CD4-positive, alpha-beta T cell treated with Interleukin-6 at 100 ng/mL for 8 hours (primary cell): ENCODE measurements at places on chromosomes 2 and 18.
A peak's percentile ranks its signal among the peaks of the same experiment; 100 is the strongest.

DNA sequence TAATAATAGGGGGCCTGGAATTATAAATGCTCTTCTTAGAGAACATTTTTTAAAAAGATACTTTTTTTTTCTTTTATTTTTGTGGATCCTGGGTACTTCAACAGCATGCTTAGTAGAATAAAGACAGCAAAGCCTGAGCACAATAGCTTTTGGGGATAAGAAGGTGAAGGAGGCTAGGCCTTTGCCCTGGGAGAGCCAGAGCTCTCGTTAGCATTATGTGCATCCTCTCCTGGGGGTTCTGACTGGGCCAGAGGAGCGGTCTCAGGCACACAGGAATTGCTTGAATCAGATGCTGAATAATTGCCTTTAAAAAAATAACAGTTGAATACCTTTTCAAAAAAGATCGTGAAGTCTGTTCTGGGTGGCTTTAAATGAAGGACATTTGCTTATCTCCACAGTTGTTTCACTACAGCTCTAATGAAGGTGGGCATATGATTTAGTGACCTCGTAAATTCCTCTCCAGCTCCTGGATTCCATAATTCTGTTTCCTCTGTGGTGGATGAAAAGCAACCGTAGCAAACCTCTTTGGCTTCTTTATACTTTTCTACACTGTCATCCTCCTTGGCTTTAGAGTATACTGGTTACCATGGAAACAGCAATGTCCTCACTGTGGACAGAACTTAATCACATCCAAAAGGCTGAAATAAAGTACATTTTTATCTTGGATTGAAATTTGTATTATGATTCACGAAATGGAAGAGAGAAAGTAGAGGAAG is 133.8 kb downstream of the MAIP1 start:
- no peak for DNase-seq

DNA sequence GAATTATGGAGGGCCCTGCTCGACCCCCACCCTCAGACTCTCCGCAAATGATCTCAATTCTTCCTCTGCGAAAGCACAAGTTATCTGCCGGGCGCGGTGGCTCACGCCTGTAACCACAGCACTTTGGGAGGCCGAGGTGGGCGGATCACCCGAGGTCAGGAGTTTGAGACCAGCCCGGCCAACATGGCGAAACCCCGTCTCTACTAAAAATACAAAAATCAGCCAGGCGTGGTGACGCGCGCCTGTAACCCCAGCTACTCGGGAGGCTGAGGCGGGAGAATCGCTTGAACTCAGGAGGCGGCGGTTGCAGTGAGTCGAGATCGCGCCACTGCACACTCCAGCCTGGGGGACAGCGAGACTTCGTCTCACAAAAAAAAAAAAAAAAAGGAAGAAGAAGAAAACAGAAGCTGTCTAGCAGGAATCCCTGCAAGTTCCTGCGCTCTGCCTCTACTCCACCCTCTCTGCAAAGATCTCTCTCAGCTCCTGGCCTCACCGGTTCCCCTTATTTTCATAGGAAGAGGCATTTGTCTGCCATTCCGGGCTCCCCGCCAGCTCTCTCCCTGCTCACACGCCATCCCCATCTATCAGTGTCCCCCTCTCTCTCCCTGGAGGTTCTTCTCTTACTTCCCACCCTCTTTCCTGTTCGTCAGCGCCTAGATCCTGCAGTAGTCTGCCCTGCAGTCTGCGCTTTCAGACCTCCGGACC is 13.5 kb upstream of the COLEC12 start:
- no peak for DNase-seq

DNA sequence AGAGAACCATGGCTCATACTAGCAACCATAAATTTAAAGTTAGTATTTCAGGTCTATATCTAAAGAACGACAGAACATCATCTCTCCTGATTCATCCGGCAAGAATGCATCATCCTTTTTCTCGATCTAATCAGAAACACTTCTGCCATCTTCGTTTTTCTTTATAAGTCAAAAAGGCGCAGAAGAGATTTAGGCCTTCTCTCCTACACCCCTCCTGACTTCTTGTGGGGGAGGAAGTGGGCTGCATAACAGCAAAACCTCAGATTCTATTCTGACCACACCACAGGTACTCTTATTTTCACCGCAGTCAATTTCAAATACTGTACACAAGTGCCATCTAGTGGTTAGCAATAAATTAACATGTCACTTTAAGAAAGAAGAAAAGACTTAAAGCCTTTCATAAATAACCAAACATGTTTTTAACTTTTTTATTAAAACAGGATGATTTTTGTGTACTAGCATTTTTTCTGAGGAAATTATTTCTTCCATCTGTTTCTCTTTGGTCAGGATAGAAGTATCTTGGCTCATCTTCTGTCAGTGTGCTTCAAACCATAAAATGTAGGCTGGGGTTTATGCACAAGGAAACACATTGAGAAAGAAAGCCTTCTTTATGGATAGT is 48.4 kb upstream of the PIK3C3 start:
- peak; percentile 44 for DNase-seq

- no peak for DNase-seq
These were observed 240.2 kb downstream of the TGIF1 start for GRCh38 chr18:3689986-3690763.

DNA sequence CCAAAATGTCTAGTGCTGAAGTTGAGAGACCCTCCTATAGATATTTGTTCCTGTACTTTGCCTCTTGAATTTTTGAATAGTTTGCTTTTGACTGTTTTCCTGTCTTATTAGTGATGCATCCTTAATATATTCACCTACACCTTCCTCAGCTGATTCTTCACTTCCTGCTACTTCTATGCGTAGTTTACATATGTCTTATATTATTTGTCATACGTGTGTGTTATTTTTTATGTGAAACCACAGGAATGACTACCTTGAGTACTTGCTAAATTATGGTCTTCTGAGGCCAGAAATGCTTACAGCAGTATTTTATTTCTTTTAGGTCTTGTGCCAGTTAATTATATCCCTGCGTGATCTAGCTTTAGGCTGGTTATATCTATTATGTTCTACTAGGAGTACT is 9.9 kb downstream of the UBE2E3 start:
- DNase-seq: no peak

DNA sequence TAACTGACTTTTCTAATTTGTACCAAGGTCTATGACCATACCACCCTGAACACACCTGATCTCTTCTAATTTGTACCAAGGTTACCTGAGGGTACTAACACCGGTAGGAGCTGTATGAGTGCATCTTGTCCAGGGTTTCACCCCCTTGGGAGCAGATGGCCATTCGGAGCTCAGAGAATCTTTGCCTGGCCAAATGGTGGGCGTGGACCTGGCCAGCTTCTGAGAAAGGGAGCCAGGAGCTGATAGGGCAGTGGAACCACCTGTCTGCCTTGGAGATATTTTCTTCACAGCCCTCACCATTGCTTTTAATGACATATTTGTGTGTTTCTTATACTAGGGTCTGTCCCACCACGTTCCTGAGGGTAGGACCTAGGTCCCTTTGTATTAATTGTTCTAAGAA is 188.9 kb downstream of the LDLRAD4 start:
- no peak for DNase-seq

GRCh38 chr2:113838277-113838676 is 51.6 kb upstream of the ACTR3 start:
- DNase-seq: no peak

GRCh38 chr18:63177919-63178821 is 141.4 kb downstream of the BCL2 start:
- DNase-seq: no peak

GRCh38 chr2:3689998-3690748 is 13.2 kb upstream of the DCDC2C start:
- no peak for DNase-seq

- no peak for DNase-seq
These were observed 14.5 kb upstream of the TTR start for GRCh38 chr18:31577195-31577594.

DNA sequence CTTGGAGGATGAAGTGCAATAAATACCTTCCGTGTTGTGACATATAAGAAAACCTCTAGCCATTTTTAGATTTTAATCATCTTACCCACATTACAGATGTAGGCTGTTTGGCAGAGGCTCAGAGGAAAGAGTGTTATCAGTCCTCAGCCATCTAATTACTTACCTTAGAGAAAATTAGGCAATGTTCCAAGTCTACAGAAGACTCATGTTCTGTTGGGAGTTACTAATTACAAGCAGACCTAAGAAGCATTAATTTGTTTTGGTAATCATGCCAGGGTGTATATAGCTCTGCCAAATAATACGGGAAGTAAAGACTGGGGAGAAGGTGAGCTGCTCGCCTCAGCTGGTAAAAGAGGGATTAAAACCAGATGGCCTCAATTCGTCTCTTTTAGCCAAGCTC is 125.8 kb upstream of the PGAP1 start:
- peak; percentile 6 for DNase-seq

DNA sequence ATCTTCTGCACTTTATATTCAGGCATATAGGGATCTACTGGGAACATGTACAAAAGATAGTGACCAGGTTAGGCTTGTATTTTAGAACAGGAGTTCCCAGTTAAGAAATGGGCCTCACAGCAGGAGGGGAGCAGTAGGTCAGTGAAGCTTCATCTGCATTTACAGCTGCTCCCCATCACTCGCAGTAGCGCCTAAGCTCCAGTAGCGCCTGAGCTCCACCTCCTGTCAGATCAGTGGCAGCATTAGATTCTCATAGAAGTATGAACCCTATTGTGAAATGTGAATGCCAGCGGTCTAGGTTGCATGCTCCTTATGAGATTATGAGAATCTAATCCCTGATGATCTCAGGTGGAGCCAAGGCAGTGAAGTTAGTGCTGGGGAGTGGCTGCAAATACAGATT is 224.4 kb upstream of the CYRIA start:
- no peak for DNase-seq

DNA sequence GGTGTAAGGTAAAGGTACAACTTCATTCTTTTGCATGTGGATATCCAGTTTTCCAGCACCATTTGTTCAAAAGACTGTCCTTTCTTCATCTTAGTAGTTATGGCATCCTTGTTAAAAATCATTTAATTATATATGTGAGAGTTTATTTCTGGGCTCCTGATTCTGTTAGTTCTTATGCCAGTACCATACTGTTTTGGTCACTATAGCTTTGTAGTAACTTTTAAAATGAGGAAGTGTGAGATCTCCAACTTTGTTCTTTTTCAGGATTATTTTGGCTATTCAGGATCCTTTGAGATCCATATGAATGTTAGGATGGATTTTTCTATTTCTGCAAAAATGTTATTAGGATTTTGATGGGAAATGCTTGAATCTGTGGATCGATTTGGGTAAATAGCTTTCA is 16.8 kb downstream of the ACTR3 start:
- DNase-seq: no peak

- DNase-seq: no peak
These were observed 9.9 kb upstream of the GMPPA start for GRCh38 chr2:219488844-219489194.

DNA sequence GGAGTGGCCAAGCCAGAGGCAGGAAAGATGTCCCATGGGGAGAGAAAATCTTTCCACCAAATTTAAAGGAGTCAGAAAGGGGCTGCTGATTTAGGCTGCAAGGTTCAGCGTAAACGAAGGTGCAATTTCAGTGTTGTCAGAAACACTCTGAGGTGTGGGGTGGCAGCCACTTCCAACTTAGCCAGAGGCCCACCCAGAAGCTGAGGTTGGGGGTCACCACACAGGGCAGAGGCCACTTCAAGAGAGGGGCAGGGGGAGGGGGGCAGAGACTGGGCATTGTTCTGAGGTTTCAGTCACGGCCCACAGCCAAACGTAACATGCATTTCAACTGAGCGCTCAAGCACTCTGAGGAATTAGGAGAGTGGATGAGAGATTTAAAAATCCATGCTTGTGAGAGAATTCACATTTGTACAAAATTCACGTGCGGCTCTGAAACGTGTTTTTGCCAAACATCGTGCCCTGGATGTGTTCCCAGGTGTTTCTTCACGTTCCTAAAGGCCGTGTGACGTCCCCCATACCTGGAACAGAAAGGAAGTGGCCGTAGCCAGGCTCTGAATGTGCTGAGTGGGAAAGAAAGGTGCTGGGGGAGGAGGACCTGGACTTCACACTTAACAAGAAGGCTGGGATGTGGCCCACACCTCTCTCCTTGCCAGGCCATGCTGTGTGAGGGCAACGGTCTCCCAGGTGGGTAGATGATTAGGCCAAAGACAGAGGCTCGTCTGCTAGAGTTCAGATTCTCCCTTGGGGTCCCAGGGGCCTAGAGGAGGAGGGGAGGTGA is 19.5 kb upstream of the BOK start:
- DNase-seq: no peak

DNA sequence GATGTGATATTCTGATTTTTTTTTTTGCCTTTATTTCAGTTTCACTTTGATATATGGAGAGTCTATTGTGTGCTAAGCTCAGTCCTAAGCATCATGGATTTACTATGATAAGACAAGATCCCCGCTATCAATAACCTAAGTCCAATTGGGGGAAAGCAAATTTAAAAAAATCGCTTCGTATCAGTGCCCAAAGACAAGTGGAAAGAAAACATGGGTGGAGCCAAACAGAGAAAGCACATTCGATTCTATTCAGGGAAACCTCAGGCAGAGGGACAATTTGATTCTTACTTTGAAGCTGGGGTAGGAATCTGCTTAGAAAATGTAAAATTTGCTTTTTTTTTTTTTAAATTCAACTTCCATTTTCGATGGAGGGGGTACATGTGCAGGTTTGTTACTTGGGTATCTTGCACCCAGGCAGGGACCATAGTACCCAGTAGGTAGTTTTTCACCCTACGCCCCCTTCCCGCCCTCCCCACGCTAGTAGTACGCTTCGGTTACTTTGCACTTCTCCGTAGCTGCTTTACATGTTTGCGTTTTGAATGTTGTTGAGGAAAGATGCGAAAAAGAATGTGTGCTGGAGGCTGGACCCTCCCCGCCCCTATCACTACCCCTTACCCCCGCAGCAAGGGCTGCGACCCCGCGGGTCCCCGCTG is 12.4 kb downstream of the KIF5C start:
- no peak for DNase-seq

DNA sequence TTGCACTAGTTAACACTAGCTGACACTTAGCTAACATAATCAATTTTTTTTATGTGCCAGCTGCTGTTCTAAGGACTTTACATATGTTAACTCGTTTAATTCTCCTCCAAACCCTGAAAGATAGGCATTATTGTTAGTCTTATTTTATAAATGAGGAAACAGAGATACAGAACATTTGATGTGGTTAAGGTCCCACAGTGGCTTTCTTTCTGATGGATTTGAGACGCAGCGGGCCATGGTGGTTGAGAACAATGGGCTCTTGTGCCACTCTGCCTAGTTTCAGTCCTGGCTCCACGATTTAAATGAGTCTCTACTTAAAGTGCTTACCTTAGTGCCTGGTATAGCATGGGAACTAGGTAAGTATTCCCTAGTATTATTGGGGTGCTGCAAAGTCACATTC is 201.9 kb upstream of the SPRED2 start:
- DNase-seq: no peak

GRCh38 chr2:9972621-9973479 is 21.4 kb downstream of the GRHL1 start:
- DNase-seq: no peak

DNA sequence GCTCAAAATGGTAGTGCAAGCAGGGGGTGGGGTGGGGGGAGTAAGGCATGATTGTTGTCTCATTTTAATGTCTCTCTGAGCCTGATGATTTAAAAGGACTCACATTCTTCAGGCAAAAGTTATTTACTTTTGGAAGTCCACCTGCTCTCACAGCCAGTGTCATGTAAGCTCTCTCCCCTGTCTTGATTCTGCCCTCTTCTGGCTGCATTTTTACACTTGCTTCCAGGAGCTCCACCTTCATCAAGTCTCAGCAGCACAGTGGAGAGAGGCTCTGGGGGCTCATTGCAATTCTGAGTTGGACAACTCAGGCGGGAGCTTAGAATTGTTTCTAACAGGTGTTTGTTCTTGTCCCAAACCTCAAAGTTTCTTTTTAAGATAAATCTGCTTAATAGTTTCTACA is 39.2 kb downstream of the GNAL start:
- no peak for DNase-seq
